Inflammatory macrophage (primary cell): ENCODE measurements at places on chromosomes 7 and 10.
A peak's percentile ranks its signal among the peaks of the same experiment; 100 is the strongest.

- DNase-seq, result no peak
Measured at GRCh38 chr7:132367795-132368194, 208.5 kb downstream of the PLXNA4 start.

- no peak for DNase-seq
Measured at GRCh38 chr10:15485684-15486316, 114.7 kb upstream of the FAM171A1 start.

DNA sequence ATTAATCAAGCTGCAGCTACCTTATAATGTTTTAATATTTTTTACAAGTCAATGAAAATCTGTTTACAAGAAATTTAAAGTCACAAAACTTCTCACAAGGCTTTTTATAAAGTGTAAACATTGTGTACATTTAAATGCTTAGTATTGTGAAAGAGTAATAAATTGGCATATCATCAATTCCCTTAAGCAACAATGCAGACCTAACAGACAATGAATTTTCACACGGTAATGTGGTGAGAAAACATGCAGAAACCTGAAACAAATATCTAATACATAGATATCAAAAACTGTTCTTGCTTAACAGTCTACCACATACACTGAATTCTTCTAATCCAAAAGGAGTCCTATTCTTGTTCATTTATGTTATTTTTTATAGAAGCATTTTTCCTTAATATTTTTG is 220.7 kb downstream of the CRPPA start:
- no peak for DNase-seq

DNA sequence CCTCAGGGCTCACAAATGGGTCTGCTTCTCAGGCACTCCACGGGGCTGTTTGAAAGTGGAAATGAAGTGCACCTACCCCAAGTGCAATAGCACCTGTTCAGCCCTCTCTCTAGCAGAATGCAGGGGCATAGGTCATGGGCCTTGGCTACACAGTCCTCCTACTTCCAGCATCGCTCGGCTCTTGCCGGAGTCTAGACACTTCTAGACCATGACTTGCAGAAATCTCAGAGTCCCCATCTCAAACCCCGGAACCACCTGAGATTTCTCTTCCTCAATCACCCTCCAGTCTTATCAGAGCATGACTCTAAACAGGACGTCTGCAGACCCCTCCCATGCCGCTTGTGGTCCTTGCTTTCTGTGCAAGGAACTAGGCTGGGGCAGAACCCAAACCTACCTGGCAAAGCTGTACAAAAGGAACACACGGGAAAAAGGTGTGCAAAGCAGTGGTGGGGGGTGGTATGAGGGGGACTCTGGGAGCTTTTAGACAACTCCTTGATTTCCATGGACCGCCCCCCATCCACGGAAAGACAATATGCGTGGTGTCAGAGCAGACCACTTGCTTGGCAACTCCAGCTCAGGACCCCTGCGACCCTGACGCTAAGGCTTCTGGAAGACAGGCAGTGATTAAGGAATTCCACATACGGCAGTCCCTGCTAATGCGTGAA is 13.8 kb downstream of the TMEM273 start:
- no peak for DNase-seq

- no peak for DNase-seq
Measured at GRCh38 chr10:69955211-69955805, 97.3 kb upstream of the MACROH2A2 start.

GRCh38 chr10:120734483-120735078 is 116.6 kb upstream of the WDR11 start:
- DNase-seq, result no peak

- DNase-seq, result no peak
Measured at GRCh38 chr10:93695740-93696139, 6.7 kb downstream of the FRA10AC1 start.

DNA sequence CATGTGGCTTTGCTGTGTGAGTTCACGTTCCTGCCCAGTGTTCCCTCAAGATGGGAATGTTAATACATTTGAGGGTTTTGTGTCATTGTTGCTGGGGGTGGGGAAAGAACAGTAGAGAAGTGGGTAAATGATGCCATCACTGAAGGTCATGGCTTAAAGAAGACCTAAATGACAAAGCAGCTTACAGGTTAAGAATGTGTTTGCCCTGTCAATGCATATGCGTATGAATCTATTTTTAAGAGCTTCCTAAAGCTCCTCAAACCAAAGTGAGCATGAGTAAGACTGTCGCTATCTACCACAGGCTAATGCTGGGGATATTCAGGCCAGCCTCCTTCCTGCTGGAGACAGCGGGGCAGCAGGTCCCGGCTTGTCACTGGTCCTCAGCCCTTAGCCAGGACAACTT is 162.9 kb downstream of the CREB5 start:
- peak; percentile 51 for DNase-seq

- DNase-seq, result no peak
Measured at GRCh38 chr7:83546586-83546985, 102.4 kb downstream of the SEMA3E start.

GRCh38 chr10:130711072-130711471 is 574.9 kb downstream of the GLRX3 start:
- DNase-seq, result no peak

- DNase-seq, result peak; percentile 46
Measured at GRCh38 chr10:66925896-66926715, at the start of gene LRRTM3. Gene LRRTM3 (plus strand): TSS chr10:66926036.

DNA sequence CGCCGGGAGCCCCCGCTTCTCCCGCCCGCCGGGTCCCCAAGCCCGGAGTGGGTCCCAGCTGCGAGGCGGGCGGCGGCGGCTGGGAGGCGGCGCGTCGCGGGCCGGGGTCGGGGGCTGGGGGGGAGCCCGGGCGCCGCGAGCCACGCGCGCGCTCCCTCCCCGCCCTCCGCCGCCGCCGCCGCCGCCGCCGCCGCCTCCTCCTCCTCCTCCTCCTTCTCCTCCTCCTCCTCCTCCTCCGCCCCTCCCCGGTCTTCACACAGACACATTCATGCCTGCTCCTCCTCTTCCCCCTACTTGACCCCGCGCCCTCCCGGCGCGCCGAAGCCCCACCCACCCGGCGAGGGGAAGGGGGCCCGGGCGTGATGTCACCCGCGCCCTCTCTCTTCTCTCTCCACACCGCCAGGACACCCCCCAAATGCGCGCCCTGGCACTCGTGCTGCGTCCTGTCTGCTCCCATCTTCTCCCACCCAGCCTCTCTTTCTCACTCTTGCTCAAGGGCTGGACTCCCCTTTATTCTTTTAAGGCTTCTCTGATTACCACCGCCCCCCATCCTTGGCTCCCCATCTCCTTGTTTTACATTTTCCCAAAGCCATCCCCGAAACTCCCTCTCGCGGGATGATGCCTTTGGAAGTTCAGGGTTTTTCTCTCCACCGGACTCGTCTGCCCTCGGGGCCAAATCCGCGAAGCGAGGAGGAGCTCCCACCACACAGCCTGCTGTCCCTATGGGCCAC is 967 bp upstream of the GLI3 start:
- DNase-seq, result no peak

DNA sequence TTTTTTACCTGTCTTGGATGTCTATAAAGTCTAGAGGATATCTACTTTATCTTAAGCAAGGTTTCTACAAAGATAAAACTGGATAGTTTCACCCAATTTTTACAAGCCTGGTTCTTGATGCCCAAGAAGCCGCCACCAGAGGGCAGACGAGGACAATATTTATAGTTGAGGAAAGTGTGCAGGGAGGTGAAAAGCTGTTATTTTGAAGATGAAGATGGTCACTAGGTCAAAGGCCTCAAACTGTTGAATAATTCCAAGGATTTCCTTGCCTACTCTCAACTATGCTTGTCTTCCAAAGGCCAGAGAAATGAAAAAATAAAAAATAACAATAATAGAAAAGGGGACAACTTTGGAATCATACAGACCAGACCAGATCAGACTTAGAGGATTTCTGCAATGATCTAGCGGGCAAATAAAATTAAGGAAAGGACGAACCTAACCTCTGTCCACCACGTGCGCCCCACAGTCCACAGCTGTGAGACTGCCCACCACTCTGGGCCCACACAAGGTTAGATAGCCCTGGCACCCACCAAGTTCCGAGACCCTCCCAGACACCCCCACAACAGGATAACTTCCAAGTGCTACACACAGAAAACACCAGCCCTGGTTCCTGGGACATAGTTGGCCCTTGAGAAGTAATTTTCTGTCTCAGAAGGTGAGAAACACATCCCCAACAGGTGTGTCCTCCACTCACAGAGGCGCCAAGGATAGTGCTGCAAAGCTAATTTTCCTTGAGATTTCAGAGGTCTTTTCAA is 2.8 kb downstream of the PKD1L1 start:
- peak; percentile 82 for DNase-seq
